Suppressor macrophage treated with lipopolysaccharide for 1 hour (primary cell): ENCODE measurements at places on chromosomes 11 and 22.

DNA sequence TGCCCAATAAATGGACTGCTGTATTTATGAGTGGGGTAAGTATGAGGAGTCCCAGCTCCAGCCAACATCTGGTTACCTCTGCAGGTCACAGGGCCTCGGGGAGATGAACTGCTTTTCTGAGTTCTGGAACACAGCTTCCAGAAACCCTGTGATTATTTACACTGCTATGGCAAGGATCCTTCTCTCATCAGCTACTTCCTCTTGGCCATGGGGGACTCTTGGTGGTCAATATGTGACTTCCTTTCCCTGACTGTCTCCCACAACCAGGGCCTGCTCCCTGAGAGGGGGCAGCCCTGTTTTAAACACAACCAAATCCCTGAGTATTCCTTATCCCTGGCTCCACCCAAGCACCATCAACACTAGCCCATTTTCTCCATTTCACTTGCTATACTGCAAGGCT is 10.0 kb downstream of the RHOG start:
- peak; percentile 56 for DNase-seq

GRCh38 chr11:123410218-123410549 is 19.9 kb upstream of the GRAMD1B start:
- no peak for DNase-seq

DNA sequence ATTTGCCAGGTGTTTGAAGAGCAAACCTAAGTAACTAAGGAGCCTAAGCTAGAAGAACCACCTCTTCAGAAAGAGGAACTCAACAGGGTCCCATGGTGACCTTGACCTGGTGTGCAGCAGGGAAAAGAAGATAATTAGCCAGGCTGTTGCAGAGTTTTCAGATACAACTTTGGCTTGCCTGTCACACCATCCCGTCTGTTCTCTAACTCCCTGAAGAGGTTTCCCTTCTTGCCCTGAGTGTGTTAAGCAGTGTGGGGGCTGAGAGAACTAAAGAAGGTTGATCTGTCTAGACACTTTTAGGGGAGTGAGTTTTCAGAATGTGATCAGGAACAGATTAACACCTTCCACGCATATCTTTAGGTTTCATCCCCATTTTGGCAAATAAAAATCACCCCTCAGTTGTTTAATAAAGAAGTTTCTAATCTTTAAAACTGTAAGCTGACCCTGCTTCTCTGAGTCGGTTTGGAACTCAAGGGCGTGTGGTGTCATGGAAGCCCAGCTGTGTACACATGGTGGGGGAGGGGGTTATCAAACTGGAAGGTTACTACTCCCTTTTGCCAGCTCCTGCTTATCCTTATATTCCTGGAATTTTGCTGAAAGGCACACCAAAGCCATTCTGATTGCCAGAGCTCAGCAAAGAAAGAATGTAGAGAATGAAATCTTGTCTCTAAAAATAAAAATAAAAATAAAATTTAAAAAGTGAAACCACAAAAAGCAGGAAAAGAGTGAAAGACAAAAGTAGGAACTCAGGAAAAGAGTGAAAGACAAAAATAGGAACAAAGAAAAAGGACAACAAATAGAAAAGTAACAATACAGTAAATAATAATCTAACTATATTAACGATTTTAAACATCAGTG is 70.2 kb downstream of the DBX1 start:
- DNase-seq: no peak

- peak; percentile 85 for DNase-seq
Measured at GRCh38 chr11:46321757-46322156, 25.5 kb upstream of the DGKZ start.

GRCh38 chr11:12528487-12528886 is 145.7 kb upstream of the TEAD1 start:
- DNase-seq: no peak
